ENCODE measurements at places on chromosomes 11 and 22.
A peak's percentile ranks its signal among the peaks of the same experiment; 100 is the strongest.

- DNase-seq = no peak
These were observed 15.1 kb upstream of the DGKZ start for GRCh38 chr11:46332093-46332567.

GRCh38 chr11:8886322-8886721, 24.7 kb upstream of the AKIP1 start:
- no peak for DNase-seq

- DNase-seq = peak; percentile 94
These were observed 1.9 kb downstream of the SLC43A3 start for GRCh38 chr11:57424792-57425564.

DNA sequence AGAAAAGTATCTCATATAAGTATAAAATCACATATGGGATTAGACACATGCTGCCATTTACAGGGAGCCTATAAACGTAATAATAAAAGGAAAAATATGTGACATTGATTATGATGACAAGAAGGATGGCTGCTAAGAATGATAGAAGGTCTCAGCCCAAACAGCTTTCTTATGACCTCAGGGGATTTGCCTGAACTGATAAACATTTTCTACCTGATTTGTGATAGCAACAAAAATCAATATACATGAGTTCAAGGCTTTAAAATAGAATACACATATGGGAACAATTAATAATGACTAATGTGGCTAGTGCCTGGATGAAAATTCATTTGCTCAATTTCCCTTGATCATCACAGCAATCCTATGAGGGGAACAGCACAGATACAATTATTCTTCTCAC, 636.8 kb upstream of the CCDC90B start:
- no peak for DNase-seq

DNA sequence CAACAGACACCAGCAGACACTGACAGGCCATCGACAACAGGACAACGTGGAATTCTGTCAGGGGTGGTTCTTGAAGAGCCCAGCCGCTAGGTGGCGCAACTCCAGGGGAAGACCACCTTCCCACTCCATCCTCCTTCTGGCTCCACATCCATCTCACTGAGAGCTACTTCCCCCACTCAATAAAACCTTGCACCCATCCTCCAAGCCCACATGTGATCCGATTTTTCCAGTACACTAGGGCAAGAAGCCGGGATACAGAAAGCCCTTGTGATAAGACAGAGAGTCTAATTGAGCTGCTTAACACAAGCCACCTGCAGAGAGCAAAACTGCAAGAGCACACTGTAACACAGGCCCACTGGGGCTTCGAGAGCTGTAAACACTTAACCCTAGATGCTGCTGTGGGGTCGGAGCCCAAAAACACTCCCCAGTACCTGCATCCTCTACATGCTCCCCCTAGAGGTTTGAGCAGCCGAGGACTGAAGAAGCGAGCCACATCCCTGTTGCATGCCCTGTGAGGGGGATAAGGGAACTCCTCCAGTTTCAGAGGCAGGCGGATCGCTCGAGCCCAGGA, 11.5 kb upstream of the RAB39A start:
- DNase-seq = no peak

- DNase-seq = peak; percentile 65
These were observed at the start of gene NOX4 for GRCh38 chr11:89490981-89491690. Gene NOX4 (minus strand): TSS chr11:89491375. CDS start chr11:89491246, 129 bp downstream.

- peak; percentile 77 for DNase-seq
These were observed 1.5 kb downstream of the CASTOR1 start for GRCh38 chr22:30287648-30288418.

- DNase-seq = peak; percentile 77
These were observed 2.5 kb upstream of the NPAS4 start for GRCh38 chr11:66418168-66418985.

- DNase-seq = no peak
These were observed at the start of gene MAPK8IP1 for GRCh38 chr11:45885274-45885920. Gene MAPK8IP1 (plus strand): TSS chr11:45885651. CDS start chr11:45885821, 170 bp downstream.

GRCh38 chr11:71373791-71374454, 74.3 kb downstream of the DHCR7 start:
- DNase-seq = no peak

- DNase-seq = no peak
These were observed 12.2 kb downstream of the OR4D9 start for GRCh38 chr11:59523541-59523940.

DNA sequence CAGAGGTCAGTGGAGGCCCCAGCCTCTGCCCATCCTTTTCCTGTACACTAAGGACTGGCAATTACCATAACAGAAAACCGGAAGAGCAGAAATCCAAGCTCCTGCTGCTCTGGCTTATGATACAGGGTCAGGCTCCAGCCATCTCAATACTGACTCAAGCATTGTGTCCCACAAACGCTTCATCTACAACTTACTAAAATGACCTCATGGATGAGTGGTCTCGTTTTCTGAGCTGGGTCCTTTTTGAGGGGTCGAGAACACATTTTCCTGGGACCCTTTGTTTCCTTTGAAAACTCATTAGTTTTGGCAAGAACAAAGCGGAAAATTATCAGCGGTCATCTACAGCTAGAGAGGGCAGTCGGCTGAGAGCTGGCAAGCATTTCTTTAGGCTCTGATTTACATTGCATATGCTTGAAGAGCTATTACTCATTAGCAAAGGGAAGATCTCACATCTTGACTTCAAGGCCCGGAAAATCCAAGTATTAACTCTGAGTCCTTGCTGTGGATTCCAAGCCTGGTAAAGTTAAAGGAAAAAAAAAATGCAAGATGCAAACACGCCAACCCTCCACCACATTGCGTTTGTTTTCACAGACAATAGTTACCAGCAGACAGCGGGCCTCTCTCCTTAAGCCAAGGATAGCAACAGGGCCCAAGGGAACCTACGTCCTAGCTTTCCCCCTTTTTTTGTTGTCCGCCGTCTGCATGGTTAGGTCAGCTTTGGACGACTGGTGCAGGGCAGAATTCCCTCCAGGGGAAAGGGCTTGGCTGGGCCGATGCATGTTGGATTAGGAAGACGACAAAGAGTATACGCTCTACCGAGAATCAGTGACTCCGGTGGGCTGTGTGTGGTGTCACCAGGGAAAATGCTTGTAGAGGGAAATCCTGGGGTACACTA, 1.8 kb downstream of the TESMIN start:
- DNase-seq = no peak

DNA sequence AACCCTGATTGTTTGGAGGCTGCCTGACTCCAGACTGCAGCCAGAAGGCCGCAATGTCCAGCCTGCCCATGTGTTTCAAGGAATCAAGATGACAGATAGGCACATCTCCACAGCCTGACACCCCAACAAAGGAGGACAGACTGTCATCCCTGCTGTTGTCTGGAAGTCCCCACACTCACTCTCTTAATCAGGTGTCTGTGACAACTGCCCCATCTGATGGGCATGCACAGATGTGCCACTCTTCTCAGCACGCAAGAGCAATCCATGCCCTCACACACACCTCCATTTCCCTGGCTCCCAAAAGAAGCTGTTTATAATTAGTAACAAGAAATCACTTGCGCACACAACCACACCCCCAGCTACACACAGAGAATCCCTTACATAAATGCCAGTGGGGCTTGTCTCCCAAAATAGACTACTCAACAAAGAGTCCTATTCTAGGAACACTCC, 117.6 kb downstream of the C11orf58 start:
- no peak for DNase-seq

DNA sequence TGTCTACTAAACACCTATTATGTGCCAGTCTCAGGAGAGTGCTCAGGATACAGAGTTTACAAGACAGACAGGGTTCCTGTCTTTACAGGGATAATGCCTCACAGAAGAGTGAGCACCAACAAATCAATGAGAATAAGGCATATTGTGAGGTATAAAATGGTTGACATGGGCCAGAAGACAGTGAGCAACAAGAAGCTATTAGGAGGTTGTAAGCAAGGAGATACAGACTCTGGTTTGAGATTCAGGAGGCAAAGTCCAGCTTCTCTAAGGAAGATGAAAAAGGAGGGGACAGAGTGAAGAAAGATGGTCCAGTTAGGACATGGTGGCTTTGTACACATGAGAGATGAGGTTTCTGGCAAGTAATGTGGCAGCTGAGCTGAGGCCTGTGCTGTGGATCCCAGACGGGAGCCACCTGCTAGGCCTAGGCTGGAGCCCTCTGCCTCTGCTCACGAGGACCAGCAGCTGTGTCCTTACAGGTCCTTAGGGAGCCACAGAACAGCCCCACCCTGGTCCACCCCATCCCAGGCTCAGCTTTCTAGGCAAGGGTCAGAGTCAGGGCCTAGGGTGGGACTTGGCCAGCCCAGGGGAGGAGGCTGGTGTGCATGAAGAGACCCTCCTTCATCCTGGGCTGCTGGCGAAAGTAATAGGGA, 110.5 kb downstream of the ZNF280B start:
- DNase-seq = no peak

- DNase-seq = no peak
These were observed 16.7 kb upstream of the PIM3 start for GRCh38 chr22:49943771-49944398.

GRCh38 chr11:17760102-17761029, 25.8 kb downstream of the KCNC1 start:
- DNase-seq = peak; percentile 11

DNA sequence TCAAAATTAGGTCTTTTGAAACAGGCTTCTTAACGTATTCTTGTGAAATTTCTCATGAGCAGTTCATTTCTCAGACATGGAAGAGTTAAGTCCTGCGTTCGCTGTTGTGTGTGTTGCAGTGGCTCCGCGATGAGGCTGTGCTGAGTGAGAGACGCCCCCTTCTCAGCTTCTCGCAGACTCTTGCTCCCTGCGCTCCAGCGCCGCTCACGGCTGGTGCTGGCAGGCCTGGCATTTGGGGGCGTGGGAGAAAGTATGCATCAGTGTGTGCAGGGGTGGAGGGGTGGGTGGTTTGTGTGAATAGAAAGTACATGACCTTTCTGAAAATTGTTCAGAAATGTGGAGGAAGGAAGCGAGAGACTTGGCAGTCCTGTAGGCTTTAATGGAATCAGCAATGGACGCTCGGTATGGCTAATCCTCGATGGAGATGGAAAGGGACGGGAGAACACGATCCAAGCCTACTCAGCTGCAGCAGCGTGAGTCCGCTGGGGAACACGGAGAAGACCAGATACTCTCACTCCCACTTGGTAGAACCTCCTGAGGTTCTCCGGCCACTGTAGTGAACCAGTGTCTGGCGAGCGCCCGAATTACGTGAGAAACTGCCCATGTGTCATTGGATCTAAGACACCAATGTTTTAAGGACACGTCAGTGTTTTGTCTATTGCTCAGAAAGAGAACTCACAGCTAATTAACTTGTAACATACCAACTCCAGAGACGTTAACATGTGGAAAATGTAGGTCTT, 5.9 kb downstream of the TAB1 start:
- peak; percentile 58 for DNase-seq

GRCh38 chr11:106031202-106031810, 9.3 kb upstream of the MSANTD4 start:
- DNase-seq = no peak

- no peak for DNase-seq
These were observed 60.1 kb downstream of the TRIM44 start for GRCh38 chr11:35722641-35723040.

DNA sequence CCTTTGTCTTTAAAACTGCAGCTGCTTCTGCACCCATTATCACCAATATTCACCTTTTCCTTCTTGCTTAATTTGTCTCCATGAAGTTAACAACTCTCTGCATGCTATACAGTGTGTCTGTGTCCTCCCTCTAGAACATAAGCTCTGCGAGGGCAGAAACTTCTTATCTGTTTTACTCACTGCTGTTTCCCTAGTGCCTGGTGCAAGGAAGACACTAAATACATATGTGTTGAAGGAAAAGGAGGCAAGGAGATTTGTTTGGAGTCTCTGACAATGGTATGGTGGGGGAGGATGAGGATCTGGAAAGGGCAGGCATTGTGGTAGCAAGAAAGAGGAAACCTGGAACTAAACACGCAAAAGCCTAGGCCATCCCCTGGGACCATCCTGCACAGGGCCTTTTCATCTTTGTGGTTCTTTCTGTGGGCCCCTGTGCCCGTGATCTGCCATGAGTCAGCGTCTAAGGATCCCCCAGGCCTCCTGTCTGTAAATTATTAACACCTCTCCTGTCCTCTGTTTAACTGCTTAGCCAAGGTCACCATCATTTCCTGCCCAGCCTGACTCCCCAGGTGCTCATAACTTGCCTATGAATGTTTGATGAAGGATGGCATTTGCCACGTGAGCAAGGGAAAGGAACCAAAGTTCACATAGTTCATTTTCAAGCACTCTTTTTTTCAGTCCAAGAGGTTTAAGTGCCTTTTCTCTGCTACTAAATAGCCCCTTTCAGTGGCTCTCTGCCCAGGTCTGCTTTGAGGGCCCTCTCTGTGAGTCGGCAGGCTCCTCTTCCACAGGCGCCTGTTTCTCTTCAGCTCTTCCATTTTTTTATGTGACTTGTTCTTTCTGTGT, 131.1 kb downstream of the RASSF10 start:
- no peak for DNase-seq

DNA sequence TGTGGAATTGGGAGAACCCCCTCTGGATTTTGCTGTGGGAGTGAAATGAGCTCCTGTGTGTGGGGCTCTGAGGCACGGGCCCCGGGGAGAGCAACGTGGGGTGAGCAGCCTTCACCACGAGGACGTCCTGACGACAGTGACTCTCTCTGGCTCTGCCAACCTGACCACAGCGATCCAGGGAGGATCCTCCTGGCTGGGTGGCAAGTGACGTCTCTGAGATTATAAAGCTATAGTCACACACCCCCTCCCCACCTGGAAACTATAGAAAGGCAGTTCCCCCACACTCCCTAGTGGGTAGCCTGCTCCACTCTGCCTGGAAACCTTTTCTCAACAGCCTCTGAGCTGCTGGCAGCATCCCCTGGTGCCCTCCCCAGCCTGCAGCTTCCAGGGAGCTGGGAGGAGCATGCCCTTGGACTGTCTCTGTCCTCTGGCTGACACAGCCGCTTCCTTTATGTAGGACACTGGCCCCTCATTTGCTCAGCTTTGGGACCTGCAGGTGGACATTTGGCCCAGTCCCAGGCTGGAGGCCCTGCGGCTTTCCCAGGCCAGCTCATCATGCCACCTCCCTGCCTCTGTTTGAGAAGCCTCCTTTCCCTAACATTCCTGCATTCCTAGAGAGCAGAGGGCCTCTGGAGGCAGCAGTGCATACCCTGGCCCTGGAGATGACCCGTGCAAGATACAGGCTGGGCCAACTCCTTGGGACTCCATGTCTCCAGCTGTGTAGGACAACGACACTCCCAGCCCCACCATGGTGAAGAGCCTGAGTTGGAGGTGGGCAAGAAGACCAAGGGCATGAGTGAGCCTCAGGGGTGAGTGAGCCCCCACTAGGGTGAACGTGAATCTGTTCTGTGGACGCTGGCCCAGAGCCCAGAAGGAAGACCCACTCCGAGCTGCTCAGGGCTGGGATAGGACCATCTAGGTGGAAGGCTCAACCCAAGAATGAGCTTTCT, 314.0 kb downstream of the NTM start:
- DNase-seq = no peak

GRCh38 chr11:122715548-122716440, 60.3 kb downstream of the UBASH3B start:
- no peak for DNase-seq

- no peak for DNase-seq
These were observed 53.3 kb downstream of the CERK start for GRCh38 chr22:46684706-46685105.
